ENCODE measurements at places on chromosomes 6 and 20.

GRCh38 chr6:156175971-156176421 is 601.2 kb upstream of the ARID1B start:
- no peak for DNase-seq

- no peak for DNase-seq
Observed at GRCh38 chr20:39025883-39026282, 63.7 kb downstream of the DHX35 start.

- DNase-seq, result peak; percentile 27
Observed at GRCh38 chr20:1893721-1894470, 1.3 kb upstream of the SIRPA start.

DNA sequence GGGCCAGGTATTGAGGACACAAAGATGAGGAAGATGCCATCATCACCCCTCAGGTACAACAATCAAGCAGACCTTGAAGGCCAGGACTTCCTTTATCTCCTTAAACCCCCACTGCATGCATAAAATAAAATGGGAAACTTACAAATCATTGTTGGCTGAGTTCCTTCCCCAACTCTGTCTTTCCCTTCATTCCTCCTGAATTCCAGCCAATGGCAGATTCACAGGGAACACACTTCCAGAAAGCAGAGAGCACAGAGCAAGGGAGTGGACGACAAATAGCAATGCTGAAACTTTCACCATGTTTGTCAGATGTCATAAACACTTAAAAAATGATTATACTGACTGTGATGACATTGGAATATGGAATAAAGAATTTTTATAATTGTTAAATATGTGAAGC is 37.3 kb upstream of the NXT1 start:
- no peak for DNase-seq

GRCh38 chr20:50095476-50096078 is 17.4 kb downstream of the UBE2V1 start:
- DNase-seq, result no peak

- DNase-seq, result no peak
Observed at GRCh38 chr6:88588938-88589337, 374.5 kb downstream of the RNGTT start.

DNA sequence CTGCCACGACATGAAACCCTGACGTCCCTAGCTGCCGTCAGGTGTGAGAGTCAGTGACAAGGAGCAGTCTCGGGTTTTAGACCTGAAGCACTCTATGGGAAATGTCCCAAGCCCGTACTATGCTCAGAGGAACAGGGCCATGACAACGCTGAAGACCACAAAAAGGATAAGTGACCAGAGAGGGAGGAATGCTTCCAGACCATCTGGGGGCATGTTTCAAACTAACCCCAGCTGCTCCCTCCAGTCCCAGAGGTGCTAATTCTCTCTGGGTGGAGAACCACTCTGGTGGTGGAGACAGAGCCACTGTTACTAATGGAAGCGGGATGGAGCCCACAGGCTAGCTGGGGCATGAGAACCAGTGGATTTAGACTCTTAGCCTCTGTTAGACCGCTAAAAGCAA is 8.7 kb downstream of the AURKA start:
- no peak for DNase-seq
